ENCODE measurements at places on chromosomes 7 and 10. TPM values are rescaled to one million over a fixed set of nuclear protein-coding genes. Genes with fewer than 3 reads are reported as not detected.

The OR9A2 gene
- not detected for total RNA-seq

The IFIT3 gene
- 16.1 TPM for total RNA-seq

The ITPRID1 gene
- not detected for total RNA-seq

The GNAT3 gene
- total RNA-seq: not detected

The CACNB2 gene
- total RNA-seq: 0.15 TPM

The SAMD9L gene
- 6.5 TPM for total RNA-seq

The KAT6B gene
- 17.4 TPM for total RNA-seq

The FGL2 gene
- 0.54 TPM for total RNA-seq

The DENND2A gene
- total RNA-seq: 3.2 TPM

The GIGYF1 gene
- total RNA-seq: 11.0 TPM

The PCGF5 gene
- 13.2 TPM for total RNA-seq

The OAT gene
- 146 TPM for total RNA-seq

The ZSWIM8 gene
- 57.7 TPM for total RNA-seq

The DYNC1I1 gene
- total RNA-seq: 1.9 TPM

The COL17A1 gene
- total RNA-seq: 0.15 TPM

The SPDYE16 gene
- not detected for total RNA-seq

The OR2A1 gene
- not detected for total RNA-seq

The MALRD1 gene
- 0.50 TPM for total RNA-seq

The SGPL1 gene
- total RNA-seq: 12.4 TPM

The OR2AE1 gene
- total RNA-seq: not detected

The TUBAL3 gene
- total RNA-seq: not detected

The CCNY gene
- total RNA-seq: 33.1 TPM

The ZNF365 gene
- total RNA-seq: 0.05 TPM

The CNOT4 gene
- 13.7 TPM for total RNA-seq

The HOXA5 gene
- total RNA-seq: not detected

The SPDYE1 gene
- total RNA-seq: not detected

The CAMK2G gene
- 15.3 TPM for total RNA-seq

The ZNF518A gene
- 5.9 TPM for total RNA-seq

The PAX4 gene
- total RNA-seq: not detected

The CDK14 gene
- 23.0 TPM for total RNA-seq

The CPED1 gene
- total RNA-seq: 10.5 TPM

The TFEC gene
- not detected for total RNA-seq

The GRM3 gene
- total RNA-seq: not detected

The SUPV3L1 gene
- 14.6 TPM for total RNA-seq

The ZNF789 gene
- 1.8 TPM for total RNA-seq

The OR9A4 gene
- total RNA-seq: not detected
